GOT3 (cell line): ENCODE measurements at places on chromosomes 4 and X.

GRCh38 chr4:121380776-121381462 is at the start of gene QRFPR:
Gene QRFPR, minus strand, starts transcription at chr4:121381018. Its CDS starts 371 bp downstream, at chr4:121380647.
- no peak for DNase-seq

- no peak for DNase-seq
Observed at GRCh38 chrX:114650351-114650750, 66.5 kb downstream of the HTR2C start.

DNA sequence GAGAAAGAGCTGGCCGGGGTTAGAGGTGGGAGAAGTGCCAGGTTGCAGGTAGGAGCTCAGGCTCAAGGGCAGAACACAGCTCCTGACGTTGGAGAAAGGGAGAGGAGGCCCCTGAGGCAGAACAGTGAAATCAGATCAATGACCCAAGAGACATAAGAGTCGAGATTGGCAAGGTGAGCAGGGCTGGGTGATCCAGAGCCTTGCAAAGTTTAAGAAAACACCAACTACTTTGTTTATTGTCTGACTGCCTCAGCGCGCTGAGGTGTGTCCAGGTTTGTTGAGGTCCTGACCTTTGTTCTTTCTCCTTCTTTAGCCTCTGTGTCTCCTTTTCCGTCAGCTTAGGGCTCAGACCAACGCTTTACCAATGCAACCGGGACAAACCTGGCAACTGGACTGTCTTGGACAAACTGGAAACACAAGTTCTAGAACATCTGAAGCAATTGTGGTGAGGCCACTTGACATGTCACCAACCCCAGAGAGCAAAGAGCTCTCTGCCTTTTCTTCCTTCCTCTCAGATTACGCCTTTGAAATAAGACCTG is 28.3 kb downstream of the CHRNA9 start:
- DNase-seq, result no peak

- DNase-seq, result no peak
Observed at GRCh38 chr4:118335324-118335723, 17.5 kb downstream of the PRSS12 start.

DNA sequence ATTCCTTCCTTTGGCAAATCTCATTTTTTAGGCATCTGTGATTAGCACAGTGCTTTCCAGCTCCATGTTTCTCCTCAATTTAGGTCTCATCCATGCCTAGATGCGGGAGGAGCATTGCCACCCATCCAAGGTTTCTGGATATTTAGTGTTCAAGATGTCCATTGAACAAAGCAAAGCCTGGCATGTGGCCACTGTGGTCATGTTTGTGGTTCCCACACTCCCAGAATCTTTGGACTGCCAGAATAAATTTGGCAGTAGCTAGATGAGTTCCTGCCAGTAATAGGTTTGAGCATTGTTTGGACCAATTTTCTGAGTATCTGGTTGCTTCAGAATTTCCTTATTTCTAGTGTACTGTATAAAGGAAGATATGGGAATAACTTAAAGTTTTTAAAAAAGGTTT is 1124.1 kb downstream of the ADGRL3 start:
- no peak for DNase-seq

- DNase-seq, result no peak
Observed at GRCh38 chr4:64584125-64584524, 174.9 kb upstream of the TECRL start.

- DNase-seq, result no peak
Observed at GRCh38 chrX:46837558-46838485, 979 bp downstream of the RP2 start.

DNA sequence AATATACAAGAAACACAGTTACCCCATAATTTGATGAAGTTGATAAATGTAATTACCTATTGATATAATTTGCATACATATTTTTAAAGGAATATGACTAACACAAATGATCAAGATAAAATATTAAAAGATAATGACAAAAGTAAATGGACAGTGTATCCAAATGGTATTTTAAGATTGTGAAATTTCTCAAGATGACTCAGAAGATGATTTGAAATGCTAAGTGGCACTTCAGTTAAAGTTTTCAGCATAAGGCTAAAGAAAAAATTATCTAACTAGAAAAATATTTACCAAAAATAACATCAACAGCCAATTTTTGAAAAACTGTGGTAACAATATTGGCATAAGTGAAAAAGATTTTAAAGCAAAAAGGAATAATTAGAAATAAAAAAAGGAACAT is 248.4 kb upstream of the NDST4 start:
- DNase-seq, result no peak

DNA sequence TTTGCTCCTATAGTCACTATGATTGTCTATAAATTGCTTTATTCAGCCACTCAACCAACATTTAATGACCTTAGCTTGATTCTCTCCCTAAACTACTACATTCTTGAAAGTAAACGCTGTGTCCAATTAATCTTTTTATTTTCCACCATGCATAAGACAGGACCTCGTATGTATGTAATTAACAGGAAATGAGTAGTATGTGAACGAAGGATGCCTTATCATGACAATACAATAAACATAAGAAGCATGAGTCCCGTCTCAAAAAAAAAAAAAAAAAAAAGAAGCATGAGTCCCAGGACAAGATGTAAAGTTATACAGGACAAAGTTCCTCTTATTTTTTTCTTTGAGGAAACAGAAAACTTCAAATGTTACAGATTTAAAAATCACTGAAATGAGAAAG is 92.5 kb downstream of the PPP3CA start:
- no peak for DNase-seq

GRCh38 chrX:7269991-7270390 is 122.0 kb upstream of the PUDP start:
- DNase-seq, result no peak

GRCh38 chr4:186200516-186200915 is 9.1 kb downstream of the CYP4V2 start:
- no peak for DNase-seq

GRCh38 chrX:12210196-12210815 is 72.0 kb downstream of the FRMPD4 start:
- peak; percentile 53 for DNase-seq

DNA sequence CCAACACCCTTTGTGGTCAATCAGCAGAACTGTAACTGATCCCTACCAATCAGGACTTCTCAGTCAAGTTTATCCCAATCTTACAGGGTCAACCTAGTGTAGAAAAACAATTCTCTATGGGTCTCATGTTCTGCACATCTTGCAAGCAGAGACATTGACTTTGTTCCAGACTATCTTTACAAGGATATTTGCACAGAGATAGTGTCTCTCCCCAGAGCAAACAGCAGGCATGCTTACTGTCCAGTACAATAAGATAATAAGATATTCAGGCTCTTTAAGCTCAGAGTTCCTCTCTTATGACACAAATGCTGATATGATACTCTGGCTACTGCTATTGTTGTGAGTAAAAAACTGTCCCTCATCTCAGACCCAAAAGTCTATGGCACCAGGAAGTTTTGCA is 53.2 kb downstream of the ACSL4 start:
- DNase-seq, result no peak

- no peak for DNase-seq
Observed at GRCh38 chr4:2366252-2367192, 51.9 kb downstream of the ZFYVE28 start.

GRCh38 chr4:82786828-82787227 is 11.8 kb downstream of the SCD5 start:
- no peak for DNase-seq

GRCh38 chr4:176238157-176238610 is 30.8 kb downstream of the ASB5 start:
- no peak for DNase-seq

- no peak for DNase-seq
Observed at GRCh38 chr4:7266525-7267292, 74.4 kb downstream of the SORCS2 start.

GRCh38 chr4:173211838-173212237 is 43.2 kb downstream of the GALNT7 start:
- no peak for DNase-seq

- no peak for DNase-seq
Observed at GRCh38 chr4:73080789-73081188, 11.3 kb upstream of the COX18 start.

GRCh38 chr4:175246941-175247340 is 328.8 kb downstream of the ADAM29 start:
- no peak for DNase-seq

- no peak for DNase-seq
Observed at GRCh38 chr4:110292994-110293744, 94.8 kb upstream of the ELOVL6 start.

- no peak for DNase-seq
Observed at GRCh38 chrX:130280901-130281300, 12.2 kb upstream of the ZNF280C start.

- no peak for DNase-seq
Observed at GRCh38 chrX:72095370-72095769, 36.3 kb downstream of the RTL5 start.

DNA sequence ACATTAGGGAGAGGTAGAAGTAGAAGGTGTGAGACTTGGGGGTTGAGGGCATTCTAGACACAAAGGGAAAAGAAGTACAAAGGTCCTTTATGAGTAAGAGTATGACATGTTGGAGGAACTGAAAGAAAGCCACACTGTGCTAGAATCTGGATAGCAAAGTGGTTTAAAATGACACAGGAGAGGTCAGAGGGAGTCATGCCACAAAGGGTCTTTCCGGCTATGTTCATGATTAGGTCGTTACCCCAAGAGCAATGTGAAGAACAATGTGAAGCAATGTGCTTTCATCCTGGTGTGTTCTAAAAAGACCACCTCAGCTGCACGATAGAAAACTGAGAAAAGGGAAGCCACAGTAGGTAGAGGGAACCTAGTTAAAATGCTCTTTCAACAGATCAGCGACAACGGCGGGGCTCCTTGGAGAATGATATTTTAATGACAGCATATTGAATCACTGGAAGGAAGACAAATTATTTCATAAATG is 29.2 kb downstream of the SMIM14 start:
- no peak for DNase-seq

- DNase-seq, result no peak
Observed at GRCh38 chrX:112094729-112095128, 12.2 kb upstream of the TRPC5 start.

DNA sequence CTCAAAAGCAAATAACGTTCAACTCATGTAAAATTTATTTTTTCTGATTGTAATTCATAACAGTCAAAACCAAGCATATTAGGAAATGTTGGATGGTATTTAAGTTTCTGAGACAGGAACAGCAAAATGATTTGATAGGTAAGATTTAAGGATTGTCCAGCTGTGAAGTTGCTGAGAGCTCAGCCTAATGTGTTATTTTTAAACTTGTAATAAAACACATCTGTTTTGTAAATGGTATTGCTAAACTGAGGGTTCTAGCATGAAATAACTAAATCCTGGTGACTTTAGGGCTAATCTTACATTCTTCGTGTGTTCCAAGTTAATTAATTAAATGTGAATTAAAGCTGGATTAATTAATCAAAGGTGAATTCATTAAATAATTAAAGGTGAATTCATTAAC is 13.3 kb downstream of the TLR10 start:
- DNase-seq, result no peak

DNA sequence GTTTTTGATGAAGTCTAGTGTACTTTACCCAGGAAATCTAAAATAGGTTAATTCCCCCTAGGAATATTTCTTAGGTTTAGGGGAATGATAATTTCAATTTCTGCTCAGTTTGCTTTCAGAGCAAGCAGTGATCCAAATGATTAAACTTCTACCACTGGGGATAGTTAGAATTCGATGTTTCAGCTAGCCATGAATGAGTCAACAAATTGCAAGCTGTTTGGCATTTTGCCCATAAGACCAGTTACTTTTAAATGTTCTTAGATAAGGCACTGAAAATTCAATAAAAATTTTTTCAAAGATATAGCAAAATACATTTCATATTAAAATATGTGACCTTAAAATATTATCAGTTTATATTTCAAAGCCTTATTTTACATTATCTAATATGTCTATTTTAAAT is 993.6 kb downstream of the ARAP2 start:
- no peak for DNase-seq

GRCh38 chr4:78780093-78780492 is 3.9 kb downstream of the BMP2K start:
- DNase-seq, result no peak

DNA sequence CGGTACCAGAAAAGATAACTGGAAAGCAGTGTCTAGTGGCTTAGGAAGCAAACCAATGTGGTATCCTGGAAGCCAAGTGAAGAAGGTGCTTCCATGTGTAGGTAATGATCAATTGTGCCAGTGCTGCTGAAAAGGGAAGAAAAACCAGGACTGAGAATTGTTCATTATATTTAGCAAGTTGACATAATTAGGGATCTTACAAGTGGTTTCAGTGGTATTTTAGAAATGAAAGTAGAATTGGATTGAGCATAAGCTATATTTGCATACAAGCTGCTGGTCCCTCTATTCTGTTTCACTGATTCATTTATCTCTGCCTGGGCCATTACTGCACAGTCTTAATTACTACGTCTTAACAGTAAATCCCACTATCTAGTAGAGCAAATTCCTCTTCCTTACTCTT is 32.3 kb downstream of the PRDM8 start:
- no peak for DNase-seq

GRCh38 chr4:77014256-77014655 is 61.5 kb downstream of the CCNI start:
- no peak for DNase-seq

DNA sequence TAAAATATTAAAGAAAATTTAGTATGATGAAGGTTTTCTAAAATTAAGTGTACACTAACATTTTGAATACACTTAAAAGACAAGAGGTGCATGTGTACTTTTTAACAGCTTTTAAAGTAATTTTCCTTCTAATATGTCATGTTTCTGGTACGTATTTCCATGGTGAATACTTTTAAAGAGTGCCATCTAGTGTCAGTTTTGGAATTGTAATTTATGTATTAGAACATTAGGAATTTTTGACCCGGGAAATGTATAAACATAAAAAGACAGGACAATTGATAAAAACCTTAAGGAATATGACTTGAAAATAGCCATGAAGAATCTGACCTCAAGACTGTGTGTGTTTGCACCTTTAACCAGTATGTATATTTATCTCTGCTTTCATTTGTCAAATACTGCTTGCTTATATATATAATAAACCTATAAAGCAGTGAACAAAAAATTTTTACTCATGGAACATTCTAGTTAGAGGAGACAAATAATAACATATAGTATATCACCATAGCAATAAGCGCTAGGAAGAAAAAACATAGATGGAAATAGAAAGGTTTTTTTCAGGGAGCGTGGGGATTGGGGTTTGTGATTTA is 7.2 kb downstream of the GSTCD start:
- DNase-seq, result no peak

GRCh38 chr4:99290848-99291786 is at the start of gene ADH1A:
Gene ADH1A, minus strand, starts transcription at chr4:99290985. Its CDS starts 71 bp downstream, at chr4:99290914.
- no peak for DNase-seq

DNA sequence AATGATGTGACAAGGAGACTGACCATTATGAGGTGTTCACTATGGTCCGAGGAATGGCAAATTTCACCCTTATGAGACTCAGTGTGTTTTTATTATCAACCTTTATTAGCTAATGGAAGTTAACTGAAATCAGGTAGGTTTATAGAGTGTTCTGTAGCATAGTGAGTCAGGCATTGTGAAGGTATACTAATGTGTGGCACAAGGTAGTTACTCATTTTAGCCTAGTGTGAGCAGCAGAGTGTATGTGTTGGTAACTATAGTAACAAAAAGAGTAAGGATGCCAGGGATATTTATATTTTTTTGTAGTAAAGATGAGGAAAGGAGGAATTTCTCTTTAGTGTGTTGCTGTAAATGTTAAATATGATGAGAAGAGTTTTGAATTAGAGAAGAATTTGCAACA is 12.0 kb downstream of the PDLIM5 start:
- DNase-seq, result no peak

GRCh38 chrX:134725103-134725690 is 66.9 kb upstream of the PLAC1 start:
- DNase-seq, result no peak
